ENCODE measurements at places on chromosomes 1 and 21.

DNA sequence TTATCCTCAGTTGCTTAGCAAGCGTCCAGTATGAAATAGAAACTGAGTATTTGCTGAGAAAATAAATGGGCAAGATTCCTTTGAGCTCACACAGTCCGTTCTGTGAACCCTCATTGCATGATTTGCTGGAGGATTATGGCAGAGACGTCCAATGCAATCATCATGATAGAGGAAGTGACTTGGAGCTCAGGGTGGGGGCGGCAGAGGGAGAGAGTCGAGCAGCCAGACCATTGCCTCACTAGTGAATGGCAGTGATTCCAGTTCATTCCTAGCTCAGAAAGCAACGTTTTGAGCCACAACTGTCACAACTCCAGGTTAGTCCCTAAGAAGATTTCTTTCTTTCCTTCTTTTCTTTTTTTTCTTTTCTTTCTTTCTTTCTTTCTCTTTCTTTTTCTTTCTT lies 27.5 kb upstream of the COL9A2 start:
- no peak for DNase-seq

GRCh38 chr1:30868833-30869435 lies 39.6 kb downstream of the SDC3 start:
- DNase-seq, result no peak

- no peak for DNase-seq
Observed at GRCh38 chr21:41681939-41682718, 84.7 kb downstream of the RIPK4 start.

- DNase-seq, result no peak
Observed at GRCh38 chr1:58699011-58699762, 675 bp downstream of the MYSM1 start.

DNA sequence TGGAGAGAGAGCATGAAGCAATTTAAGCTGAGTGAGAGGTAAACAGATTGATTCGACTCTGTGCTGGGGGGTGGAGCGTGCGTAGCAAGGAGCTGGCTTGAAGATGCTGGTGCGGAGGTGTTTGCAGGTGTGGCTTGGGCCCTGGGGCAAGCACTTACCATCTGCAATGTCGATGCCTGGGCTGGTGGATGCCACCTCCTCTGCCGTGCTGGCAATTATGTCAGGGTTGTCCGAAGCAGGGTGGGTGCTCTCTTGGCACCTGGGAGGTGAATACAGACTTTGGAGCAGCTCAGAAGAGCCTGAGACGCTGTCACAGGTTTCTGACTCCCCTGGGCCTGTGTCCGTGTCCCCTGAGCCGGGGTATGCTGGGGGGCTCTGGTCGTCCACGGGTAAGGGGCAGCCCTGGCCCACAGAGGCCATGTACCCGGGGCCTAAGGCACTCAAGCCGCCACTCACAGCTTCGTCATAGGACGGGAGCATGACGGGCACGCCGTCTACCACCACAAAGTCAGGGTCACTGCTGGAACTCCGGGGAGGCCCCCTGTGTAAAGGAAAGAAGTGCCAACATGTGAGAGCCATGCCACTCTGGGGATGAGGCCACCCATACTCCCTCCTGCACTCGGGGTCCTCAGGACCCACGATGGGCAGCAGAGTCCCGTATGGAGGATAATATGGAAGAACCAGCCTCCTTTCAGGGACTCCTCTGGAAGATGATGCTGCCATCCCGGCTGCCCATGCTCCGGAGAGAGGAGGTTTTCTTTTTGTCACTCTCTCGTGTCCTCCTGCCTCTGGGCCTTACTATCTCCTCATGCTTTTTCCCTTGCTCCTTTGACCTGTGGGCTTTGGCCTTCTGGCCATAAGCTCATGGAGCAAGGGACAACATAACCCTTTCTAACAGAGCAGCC lies 80.3 kb upstream of the TLR5 start:
- DNase-seq, result no peak

DNA sequence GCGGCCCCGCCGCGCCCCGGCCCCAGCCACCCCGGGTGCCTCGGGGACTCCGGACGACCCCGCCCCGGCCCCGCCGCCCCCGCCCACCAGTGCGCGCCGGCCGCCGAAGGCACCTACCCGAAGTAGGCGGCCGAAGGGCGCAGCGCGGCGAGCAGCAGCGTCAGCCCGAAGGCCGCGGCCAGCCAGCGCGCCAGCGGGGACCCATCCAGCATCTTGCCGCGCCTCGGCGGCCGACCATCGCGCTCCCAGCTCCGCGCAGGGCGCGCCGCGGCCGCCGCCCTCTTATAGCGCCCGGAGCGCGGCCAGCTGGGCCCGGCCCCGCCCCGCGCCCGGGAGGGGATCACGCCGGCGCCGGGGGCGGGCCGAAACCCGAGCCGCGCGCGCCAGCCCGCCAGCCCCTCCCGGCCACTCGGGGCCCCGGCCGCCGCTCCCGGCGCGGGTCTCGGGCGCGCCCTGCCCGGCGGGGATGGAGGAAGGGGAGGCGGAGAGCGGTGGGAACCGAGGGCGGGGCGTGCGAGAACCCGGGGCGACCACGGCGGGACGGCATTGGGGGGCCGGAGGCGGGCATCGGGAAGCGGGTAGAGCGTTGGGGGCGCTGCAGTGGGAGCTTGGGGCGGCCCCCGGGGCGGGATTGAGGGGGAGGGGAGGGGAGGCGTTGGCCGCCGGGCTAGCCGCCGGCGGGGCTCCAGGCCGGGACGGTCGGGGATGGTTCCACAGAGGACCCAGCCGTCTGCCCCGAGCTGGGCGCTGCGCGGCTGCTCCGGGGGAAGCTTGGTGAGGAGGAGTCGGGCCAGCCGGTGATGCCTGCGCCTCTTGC lies at the start of gene WNT9A:
WNT9A (minus strand) TSS at position 257 of the 817 bp plus-strand sequence; CDS start at position 212, 45 bp downstream.
- no peak for DNase-seq

DNA sequence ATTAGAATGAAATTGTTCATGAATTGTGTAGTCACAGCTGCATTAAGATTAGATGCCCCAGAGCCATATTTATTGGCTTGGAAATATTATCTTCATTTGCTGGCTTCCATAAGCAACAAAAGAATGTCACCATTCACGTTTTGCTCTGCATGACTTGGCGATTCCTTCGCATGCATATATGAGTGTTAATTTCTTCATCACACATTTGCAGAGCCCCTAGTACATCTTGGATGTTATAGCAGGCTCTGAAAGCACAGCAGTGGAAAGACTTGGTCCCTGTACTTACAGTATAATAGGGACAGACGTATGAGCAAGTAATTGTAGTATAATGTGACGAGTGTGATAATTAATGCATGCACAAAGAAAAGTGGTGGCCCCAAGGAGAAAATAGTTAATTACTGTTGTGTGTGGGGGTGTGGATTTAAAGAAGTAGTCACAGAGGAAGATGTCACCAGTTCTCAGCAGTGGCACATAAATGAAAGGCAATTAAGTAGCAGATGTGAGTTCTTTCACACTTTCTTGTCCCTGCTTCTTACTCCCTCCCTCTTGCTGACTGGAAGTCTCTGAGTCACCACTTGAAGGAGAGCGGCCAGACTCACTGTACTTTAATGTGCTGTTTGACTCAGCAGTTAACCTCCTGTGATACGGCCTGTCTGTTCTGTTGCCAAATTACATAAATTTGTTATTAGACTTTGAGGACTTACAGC lies 21.0 kb downstream of the S100A10 start:
- no peak for DNase-seq

DNA sequence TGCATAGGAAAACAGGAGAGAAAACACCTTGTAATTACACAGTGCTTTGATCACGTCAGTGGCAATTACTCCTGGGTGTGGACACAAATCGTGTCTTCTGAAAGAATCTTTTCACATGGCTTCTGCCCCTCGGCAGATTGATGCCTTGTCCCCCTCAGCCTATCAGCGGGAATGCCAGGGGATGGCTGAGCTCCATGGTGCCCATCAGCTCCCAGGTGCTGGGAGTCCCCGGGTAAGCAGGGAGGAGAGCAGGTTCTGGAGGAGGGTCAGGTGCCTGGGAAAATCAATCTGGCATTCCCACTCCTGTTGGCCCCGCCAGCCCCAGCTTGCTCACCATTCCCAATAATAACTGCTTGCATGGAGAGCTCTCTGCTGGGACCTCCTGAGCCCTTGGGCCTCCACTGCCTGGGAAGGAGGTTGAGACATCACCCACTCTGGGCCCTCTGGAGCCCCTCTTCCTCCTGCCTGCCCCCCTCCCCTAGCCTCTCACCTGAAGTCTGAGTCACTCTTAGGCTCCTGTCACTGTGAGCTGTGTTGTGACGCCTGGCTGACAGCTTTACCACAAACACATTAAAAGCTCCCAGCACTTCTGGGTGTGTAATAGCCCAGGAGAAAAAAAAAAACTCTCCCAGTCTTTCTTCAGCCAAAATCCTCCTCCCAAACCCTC lies 4.9 kb downstream of the CAMK2N1 start:
- DNase-seq, result no peak

DNA sequence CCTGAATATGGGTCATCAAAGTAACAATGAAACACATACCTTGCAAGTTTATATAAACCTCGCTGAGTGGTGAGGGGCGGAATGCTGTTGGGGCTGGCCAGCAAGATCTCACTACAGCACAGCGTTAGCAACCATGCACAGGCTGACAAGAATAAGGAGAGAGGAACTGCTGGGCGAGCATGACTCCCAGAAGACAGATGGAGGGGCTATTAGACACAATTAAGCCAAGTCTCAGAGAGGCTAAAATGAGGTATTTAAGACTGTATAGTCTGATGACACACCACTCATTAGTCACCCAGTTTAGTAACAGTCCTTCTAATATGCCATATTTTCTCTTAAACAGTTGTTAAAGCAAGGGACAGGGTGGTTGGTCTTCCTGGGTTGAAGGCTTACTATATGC lies 340.2 kb upstream of the NR5A2 start:
- no peak for DNase-seq

DNA sequence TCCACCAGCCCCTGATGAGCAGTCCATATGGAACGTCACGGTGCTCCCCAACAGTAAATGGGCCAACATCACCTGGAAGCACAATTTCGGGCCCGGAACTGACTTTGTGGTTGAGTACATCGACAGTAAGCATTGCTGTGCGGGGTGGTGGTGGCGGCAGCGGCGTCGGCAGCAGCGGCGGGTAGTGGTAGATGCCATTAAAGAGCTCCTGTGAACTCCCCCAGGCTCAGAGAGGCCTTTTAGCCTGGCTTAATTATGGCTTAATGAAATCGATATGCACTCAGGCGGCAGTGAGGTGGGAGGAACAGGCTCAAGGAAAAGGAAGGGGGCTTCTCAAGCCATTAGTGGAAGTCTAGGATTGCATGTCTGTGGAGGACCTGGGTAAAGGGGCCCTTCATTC lies 41.9 kb upstream of the CNTN2 start:
- DNase-seq, result no peak

DNA sequence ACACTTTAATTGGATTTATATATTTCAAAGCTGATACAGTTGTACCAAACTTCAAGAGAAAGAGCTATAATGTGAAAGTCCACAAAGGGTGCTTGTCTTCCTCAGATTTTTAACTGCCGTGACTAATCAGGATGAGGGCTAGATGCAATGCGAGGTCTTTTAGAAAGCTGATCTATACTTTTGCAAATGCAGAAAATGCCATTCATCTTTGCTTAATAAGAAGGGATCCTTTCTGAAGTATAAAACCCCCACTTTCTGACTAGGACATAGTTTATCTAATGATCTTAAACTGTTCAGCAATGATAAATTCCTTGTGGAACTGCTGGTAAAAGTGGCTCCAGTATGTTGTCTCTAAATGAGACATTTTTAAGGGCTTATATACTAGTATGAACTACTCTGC lies 102.7 kb upstream of the NGF start:
- DNase-seq, result no peak

DNA sequence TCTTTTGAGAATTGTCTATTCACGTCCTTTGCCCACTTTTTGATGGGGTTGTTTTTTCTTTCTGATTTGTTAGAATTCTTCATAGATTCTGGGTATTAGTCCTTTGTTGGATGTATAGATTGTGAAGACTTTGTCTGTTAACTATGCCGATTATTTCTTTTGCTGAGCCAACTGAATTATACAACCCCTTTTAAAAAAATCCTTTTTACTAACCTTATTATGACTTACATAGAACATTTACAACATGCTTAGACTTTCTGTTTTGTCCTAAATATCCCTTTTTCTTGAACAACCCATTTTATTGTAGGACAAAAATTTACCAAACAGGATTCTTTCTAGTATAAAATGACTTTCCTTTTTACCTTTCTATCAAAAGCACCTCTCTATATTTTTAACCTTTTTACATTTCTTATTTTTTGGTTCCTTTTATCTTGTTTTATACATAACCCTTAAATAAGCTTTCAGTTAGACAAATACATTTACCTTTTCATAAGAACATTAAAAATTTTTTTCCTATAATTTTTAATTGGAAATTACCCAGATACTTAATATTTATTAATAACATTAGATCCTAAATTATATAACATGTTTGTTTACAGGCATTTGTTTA lies 70.4 kb upstream of the TTLL7 start:
- no peak for DNase-seq

- DNase-seq, result no peak
Observed at GRCh38 chr1:37765916-37766664, 1.2 kb upstream of the EPHA10 start.

DNA sequence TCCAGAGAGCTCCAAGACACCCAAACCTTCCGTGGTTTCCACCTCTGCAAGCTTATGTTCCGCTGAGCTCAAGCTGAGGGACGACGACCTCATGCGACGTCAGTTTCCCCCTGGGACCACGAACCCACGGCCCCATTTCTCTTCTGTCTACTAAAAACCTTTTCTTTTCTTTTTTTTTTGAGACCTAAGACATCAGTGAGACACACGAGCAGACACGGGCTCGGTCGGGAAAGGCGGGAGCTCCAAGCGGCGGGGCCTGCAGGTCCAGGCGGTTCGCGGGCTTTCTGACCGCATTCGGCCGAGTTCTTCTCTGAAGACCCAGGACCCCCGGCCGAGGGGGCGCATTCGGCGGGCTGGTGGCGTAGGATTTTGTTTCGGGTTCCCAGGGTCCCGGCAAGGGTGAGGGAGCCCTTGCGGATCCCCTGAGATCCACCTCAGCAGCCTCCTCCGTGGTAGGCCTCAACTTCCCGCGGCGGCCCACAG lies 402 bp downstream of the C21orf58 start:
- DNase-seq, result no peak

DNA sequence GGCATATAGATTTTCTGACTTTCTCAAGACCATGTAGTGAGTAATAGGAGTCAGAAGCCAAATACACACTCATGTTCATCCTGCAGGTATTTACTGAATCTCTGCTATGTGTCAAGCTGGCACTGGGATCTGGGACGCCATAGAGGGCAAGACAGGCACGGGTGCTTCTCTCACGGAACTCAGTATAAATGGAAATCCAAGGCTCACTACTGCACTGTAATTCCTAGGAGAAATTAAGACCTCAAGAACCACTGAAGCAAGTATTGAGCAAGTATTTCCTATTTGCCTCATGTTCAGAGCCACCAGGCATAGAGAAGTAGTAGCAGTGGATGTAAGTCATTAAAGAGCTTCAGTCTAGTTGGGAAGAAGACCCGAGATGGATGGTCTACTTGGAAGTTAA lies 38.9 kb downstream of the EIF2D start:
- no peak for DNase-seq

- DNase-seq, result no peak
Observed at GRCh38 chr1:41320895-41321676, 40.1 kb upstream of the FOXO6 start.

DNA sequence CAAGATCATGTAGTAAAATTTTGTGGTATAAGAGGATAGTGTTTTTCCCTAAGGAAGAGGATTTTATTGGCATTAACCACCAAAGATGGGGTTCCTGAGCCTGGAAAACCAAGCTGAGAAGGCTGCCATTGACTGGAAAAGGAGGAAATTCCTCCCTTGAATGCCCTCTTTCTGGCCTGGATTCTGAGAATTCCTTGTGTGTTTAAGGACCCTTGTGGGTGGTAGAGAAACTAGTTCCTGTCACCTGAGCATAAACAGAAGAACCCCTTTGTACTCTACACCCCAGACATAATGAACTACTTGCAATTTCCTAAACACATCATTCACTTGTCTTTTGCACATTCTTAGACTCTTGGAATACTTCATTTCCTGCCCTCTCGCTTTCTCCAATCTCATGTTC lies 33.1 kb upstream of the CEP350 start:
- DNase-seq, result no peak
